IPS-NIHi11 (cell line): ENCODE measurements at places on chromosomes 1 and 21.

- DNase-seq: no peak
Measured at GRCh38 chr1:63190171-63190570, 132.2 kb upstream of the FOXD3 start.

DNA sequence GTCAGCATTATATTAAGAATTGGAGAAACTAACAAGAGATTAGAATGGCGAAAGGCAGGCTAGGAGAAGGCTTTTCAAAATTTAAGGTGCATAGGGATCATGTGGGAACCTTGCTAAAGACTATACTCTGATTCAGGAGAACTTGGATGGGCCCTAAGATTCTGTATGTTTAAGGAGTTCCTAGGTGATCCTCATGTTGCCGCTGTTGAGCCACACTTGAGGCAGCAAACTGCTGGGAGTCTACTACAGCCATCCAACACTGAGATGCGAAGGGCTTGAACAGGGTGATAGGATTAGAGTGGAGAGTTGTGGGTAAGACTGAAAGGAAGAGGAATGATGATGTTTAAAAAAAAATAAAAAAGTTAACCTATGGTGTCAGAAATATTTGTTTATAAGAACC is 1013.2 kb downstream of the MRPL39 start:
- no peak for DNase-seq

DNA sequence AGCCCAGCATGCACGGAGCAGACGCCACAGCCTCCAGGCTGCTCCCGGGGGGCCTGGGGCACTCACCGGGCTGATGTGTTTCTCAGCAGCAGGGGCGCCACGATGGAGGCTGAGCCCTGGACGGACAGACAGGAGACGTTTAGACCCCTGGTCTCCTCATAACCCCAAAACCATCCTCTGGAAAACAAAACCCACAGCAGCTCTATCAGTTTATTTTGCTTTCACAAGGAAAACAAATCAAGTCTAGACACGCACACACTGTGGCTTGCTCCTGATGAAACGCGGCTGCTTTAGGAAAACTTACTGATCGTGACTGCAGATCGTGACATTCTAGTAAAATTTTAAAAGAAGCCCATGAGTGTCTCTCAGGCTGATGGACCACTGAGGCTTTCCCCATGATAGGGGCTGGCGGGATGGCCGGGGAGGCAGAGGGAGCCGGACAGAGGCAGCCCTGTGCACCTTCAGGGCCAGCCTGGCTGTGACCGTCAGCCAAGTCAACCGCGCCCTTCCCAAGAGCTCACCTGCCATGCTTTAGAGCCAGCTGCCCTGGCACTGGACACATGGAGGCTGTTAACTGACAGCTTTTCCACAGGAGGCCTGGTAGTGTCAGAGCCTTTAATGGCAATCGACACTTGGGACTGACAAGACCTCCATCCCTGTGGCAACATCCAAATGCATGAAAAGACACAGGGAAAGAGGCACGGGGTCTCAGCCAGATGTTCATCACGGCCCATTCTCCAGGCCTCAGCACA is 5.2 kb downstream of the POFUT2 start:
- peak; percentile 1 for DNase-seq

DNA sequence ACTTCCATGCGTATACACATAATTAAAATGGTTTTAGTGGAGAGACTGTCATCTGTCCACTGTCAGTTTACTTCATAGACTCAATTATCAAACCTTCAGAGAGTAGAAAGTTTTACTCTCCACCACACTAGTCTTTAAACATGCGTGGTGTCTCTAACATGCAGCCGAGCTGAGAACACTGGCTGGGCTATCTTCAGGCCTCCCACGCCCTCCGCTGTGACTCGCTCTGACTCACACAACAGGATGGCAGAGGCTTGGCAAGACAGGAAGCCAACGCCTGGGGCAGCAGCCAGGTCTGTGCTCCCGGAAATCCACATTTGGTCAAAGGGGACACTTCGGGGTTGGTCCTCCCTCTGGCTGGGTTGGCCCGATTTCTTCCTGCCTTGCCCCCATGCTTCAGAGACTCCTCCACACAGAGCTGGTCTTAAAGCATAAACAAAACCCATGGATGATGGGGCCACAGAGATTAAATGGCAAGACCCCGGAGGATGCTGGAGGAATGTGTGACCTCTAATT is 22.7 kb upstream of the IFNGR2 start:
- peak; percentile 62 for DNase-seq

DNA sequence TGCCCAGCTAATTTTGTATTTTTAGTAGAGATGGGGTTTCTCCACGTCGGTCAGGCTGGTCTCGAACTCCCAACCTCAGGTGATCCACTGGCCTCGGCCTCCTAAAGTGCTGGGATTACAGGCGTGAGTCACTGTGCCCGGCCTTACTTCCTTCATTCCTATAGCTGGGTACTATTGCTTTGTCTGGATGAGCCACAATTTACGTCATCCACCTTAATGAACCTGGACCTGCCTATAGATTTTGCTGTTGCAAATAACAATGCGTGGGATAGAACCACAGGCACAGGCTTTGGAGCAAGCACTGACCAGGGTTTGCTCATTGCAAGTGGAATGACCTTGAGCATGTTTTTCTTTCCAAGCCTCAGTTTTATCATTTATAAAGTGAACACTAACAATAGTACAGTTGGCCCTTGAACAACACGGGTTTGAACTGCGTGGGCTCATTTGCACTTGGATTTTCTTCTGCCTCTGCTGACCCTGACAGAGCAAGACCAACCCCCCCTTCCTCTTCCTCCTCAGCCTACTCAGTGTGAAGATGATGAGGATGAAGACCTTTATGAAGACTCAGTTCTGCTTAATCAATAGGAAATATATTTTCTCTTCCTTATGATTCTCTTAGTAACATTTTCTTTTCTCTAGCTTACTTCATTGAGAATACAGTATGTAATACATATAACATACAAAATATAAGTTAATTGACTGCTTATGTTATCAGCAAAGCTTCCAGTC is 33.3 kb upstream of the BECN2 start:
- no peak for DNase-seq

DNA sequence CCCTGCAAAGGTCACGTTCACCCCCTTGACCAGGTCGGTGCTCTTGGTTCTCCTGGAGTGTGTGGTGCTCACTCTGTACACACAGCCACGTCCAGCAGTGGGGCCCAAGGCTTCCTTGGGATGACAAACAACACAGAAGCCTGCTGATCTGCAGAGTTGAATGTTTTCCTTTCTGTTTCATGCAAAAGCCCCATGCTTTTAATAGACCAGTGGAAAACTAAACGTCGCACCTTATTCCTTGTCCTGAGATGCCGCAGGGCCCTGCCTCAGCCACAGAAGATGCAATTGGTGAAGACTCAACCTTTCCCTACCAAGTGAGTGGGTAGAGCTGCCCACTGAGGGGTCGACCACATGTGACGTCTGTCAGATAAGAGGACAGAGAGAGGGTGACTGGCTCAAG is 5.8 kb upstream of the PDPN start:
- DNase-seq: no peak

DNA sequence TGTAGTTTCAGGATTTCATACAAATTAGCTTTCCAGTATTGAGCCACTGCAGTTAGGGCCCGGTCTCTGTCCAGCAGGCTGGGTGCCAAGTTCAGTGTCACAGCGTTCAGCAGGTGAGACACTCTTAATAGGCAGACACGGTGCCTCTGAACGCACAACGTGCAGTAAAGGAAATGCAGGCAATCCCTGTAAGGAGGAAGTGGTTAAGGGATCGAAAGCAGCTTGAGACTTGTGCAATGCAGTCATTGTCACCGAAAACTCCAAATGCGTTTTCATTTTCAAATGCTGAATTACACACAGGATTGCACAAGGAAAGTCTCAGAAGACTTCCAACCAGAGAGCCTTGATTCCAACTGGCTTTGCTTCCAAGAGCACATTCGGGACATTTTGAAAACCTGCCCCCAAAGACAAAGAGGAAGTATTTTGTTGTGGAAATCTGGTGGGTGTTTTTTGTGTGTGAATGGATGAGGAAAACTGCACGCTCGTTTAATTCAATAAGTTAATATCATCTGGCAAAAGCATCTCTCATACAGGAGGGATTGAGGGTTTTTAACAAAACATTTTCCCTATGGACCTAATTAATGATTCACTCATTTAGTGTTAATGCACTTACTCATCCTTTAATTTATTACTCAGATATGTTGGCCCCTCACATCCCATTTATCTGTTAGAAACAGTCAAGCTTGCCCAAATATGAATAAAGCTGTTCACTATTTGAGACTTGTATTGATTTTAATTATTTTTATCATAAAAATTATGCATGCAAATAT is 61.6 kb downstream of the PTGS2 start:
- DNase-seq: no peak

DNA sequence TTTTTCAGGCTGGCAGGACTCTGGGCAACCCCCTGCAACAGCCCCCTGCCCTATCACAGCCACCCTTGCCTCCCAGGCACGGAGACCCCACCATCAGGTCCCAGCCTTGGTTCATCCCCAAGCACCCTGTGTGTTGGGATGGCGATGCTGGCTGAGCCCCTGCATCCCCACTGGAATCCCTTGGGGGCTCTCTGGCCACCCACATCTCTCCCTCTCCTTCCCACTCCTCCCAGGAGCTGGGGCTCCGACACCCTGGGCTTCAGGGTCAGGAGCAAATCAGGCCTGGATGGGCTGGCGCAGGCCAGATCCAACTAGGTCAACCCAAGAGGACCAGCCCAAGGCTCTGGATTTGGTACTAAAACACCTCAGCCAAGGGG is 25.9 kb downstream of the COL6A1 start:
- DNase-seq: no peak

DNA sequence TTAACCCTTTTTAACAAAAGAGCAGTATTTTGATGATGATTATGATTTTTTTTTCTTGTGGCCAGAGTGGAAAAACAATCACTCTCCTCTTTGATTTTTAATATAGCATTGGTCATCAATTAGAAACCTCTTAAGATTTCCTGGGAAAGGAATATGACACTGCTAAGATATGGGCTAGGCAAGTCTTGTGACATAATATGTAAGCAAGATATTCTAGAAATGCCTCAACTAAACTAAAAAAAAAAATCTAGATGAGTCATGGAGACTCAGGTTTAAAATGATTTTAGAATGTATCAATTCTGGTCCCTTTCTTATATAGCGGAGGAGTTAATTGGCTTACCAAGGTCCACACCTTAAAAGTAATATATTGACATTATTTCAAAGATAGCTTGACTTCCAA is 60.3 kb upstream of the JUN start:
- DNase-seq: no peak

- no peak for DNase-seq
Measured at GRCh38 chr1:155833665-155834295, 23.2 kb downstream of the GON4L start.

- no peak for DNase-seq
Measured at GRCh38 chr1:245677461-245678240, 522.9 kb downstream of the KIF26B start.

DNA sequence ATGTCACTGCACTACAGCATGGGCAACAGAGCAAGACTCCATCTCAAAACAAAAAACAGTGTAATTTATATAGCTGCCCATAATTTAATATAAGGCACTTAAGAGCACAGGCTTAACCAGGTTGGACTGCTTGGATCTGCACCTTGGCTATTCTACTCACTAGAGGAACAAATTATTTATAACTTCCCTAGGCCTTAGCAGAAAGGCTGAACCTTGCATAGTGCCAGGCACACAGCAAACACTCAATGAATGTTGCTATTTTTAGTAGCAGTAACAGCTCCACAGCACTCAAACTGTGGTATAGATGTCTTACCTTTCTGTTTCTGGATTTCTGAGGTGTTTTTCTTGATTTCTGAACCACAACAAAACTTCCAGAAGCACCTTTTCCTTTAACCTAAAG is 19.8 kb downstream of the HP1BP3 start:
- no peak for DNase-seq

DNA sequence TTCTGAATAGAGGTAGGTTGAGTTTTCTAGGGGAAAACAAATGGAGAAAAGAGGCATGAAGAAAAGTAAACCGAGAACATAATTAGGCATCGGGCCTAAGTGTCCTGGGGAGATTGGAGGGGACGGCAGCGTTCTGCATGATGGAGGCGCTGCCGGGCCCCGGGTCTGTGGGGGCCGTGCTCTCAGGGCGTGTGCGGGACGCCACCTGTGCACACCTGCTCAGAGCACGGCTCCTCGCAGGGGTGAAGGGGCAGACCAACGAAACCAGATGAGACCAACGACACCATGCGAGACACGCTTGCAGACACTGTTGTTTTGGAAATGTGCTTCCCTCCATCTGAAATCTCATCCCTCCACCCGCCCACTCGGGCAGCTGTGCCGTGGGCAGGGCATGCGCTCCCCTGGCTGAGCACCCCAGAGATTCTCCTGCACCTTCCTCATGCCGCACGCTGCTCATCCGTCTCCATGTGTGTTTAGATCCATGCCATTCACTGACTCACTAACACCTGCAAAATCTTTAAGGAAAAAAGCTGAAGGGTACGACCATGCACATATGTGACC is 28.2 kb upstream of the TRAPPC10 start:
- DNase-seq: no peak

GRCh38 chr21:43703035-43703880 is 15.7 kb upstream of the PDXK start:
- peak; percentile 59 for DNase-seq

DNA sequence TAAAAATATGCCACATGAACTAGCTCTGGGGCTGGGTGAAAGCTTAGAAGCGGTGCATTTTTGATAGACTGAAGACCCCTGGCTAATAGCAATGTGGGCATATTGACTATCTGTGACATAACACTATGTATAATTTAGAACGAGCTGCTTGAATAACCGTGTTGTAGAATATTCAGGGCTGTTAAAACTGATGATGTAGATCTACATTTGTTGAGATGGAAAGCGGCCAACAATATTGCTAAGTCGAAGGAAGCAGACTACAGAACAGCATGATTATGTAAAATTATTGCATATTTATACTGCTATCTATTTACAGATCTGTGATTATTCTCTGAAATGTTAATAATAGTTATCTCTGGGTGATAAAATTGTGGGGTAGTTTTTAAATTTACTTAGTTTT is 41.1 kb upstream of the BCL10 start:
- no peak for DNase-seq

DNA sequence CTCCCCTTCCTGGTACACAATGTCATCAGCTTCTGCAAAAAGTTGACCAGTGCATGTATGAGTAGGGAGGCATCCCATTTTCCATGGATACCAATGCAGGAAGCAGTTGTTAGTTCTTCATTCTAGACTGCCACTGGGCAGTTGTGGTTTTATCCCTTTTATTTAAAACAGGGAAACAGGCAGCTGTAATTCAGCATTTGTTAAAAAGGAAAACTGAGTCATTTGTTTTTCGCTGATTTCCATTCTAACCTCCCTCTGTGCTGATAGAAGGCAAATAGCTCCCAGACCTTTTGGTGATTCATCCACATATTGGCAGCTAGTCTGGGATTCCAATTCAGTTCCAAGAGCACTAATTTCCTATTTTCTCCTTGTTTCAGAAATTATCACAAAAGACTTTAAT is 21.1 kb upstream of the ABCA4 start:
- no peak for DNase-seq

DNA sequence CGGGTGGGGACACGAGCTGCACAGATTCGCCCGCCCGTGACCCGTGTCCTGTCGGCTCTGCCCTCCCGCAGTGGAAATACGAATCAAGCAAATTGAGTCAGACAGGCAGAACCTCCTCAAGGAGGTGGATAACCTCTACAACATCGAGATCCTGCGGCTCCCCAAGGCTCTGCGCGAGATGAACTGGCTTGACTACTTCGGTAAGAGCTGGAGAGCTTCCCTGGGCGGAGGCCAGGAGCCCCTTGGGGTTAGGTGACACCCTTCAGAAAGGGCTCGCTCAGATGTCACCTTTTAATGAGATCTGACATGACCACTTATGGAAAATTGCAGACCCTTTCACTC is 489 bp downstream of the CDCA8 start:
- DNase-seq: no peak

- DNase-seq: no peak
Measured at GRCh38 chr1:6512908-6513280, 21.4 kb upstream of the PLEKHG5 start.
